D341Med (cell line): ENCODE measurements at places on chromosomes 1 and 21.

DNA sequence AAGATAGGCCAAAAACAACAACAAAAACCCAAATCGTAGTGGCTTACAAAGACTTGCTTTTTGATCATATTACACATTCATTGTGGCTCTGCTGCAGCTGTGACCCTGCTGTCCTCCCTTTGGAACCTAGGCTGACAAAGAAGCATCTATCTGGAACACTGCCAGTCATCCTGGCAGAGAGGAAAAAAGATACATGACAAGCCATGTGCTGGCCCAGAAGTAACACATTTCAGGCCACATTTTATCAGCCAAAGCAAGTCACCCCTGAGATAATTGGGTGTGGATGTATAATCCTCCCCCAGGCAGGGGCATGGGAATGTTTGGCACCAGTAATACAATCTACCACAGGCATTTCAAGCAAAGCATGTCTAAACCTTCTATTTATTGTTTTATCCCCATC lies 37.2 kb upstream of the AGO1 start:
- DNase-seq = no peak

DNA sequence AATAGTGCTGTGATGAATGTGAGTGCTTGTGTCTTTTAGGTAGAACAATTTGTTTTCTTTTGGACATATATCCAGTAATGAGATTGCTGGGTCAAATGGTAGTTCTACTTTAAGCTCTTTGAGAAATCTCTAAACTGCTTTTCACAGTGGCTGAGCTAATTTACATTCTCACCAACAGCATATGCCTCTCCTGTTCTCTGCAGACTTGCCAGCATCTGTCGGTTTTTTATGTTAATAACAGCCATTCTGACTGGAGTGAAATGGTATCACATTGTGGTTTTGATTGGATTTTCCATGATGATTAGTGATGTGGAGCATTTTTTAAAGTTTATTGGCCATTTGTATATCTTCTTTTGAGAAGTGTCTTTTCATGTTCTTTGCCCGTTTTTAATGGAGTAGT lies 647.3 kb upstream of the ADAMTS5 start:
- no peak for DNase-seq

GRCh38 chr21:37582590-37582989 lies 216.0 kb downstream of the DYRK1A start:
- peak; percentile 50 for DNase-seq

- no peak for DNase-seq
Measured at GRCh38 chr1:184078564-184079249, 27.2 kb downstream of the TSEN15 start.

DNA sequence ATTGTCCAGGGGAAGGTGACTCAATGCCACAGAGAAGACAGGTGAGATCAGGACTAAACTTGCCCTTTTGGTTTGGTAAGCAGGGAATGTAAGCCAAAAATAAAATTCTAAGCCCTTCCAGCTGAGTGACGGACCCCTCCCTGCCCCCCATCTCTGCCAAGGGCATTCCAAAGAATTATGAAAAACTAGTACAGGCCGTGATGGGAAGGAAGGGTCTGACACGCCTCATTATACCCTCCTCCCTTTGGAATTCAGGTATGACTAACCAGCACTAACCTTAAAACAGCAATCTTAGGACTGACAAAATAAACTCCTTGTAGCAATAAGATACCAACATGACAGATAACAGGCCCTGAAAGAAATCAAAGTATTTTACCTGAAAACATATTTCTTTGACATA lies 99.6 kb downstream of the GABPA start:
- DNase-seq = no peak
